ENCODE measurements at places on chromosomes 1 and 21. TPM values are rescaled to one million over a fixed set of nuclear protein-coding genes. Genes with fewer than 3 reads are reported as not detected.

The LAMC2 gene
- total RNA-seq, result 0.22 TPM

The SPRR2B gene
- total RNA-seq, result not detected

The FCRL1 gene
- total RNA-seq, result not detected

DNA sequence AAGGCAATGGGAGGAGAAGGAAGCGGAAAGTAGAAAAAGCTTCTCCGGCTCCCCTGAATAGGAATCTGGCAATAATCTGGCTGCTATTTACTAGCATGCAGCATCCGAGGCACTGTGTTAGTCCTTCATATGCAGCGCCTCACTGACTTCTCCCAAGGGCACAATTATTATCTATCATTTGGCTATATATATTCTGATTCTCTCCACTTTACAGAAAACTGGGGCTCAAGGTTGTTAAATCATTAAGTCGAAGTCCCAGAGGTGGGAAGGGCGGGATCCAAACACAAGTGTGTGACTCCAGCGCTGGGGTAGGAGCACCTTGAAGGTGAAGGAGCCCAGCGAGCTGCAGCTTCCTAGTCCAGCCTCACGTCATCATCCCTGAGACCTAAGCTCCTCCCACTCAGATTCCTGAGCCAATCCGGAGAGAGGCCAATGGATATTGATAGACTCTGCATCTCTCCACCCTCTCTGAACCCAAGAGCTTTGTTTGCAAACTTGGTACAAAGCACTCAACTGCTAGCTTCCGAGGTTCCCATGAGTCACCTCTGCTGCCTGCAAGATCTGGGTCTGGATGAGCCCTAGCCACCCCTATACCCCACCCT is 16.6 kb upstream of the EYA3 start:
- no peak for DNase-seq
- H3K27ac ChIP-seq, result no peak overlapping the region
- no peak overlapping the region for H3K4me3 ChIP-seq
- peaks cover 13% of the 10 kb centered on the region for H3K27me3 ChIP-seq
- H3K4me1 ChIP-seq, result no peaks in the 10 kb centered on the region
- H3K36me3 ChIP-seq, result no peaks in the 10 kb centered on the region

The IFI44L gene
- total RNA-seq, result 16.7 TPM

- no peak for DNase-seq
- H3K27ac ChIP-seq, result no peak overlapping the region
- H3K4me1 ChIP-seq, result peaks cover 15% of the 10 kb centered on the region
- no peak overlapping the region for H3K4me3 ChIP-seq
- H3K27me3 ChIP-seq, result peaks cover 5% of the 10 kb centered on the region
Measured at GRCh38 chr21:38507374-38507942, 9.2 kb upstream of the ERG start.

DNA sequence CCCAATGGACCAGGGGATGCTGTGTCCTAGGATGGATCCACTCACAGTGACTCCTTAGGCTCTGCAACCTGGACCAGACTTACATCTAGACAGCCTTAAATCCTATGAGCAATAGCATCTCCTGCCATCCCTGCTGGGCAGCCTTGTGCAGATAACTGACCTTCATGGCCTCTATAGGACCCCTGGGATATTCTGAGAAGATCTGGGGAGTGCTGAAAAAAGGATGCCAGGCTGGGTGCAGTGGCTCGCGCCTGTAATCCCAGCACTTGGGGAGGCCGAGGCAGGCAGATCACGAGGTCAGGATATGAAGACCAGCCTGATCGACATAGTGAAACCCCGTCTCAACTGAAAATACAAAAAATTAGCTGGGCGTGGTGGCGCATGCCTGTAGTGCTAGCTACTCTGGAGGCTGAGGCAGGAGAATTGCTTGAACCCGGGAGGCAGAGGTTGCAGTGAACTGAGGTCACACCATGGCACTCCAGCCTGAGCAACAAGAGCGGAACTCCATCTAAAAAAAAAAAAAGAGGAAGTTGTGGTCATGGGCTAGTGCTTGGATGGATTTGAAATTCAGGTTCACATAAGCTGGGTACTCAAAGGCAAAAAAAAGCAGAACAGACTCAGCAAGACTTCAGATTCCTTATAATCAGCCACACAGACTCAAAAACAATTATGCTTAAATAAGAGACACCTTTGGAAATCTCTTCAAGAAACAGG is 10.9 kb upstream of the SH2D1B start:
- H3K27me3 ChIP-seq, result peaks cover 6% of the 10 kb centered on the region
- no peak overlapping the region for H3K27ac ChIP-seq
- H3K4me1 ChIP-seq, result no peaks in the 10 kb centered on the region
- no peak for DNase-seq
- no peaks in the 10 kb centered on the region for H3K36me3 ChIP-seq

DNA sequence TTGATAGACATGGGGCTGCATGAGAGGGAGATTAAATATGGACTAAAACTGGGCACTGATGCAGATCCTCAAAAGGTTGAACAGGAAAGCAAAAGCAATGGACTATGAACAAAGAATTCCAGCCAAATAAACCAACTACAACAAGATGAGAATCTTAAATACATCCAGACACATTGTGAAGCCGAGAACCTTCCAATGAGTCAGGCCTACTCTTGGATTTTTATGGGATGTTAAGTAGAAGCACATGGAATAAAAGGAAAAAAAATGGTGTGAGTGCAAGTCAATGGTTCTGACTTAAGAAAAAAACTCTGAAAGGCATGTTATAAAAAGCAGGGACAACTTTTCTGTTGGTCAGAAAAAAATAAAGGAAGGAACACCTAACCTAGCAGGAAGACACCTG is 227.2 kb downstream of the DPYD start:
- no peak for DNase-seq
- H3K36me3 ChIP-seq, result peaks cover 2% of the 10 kb centered on the region
- H3K4me1 ChIP-seq, result no peaks in the 10 kb centered on the region

The RAB3B gene
- total RNA-seq, result 0.05 TPM

- peaks cover 48% of the 10 kb centered on the region for H3K4me1 ChIP-seq
- H3K27me3 ChIP-seq, result peaks cover 33% of the 10 kb centered on the region
- H3K36me3 ChIP-seq, result no peaks in the 10 kb centered on the region
- no peak for DNase-seq
- H3K27ac ChIP-seq, result no peak overlapping the region
Measured at GRCh38 chr1:23906731-23907130, 6.4 kb downstream of the CNR2 start.
